C1 segment of cervical spinal cord (tissue), 14 donors: ENCODE measurements at places on chromosomes 3 and 15.

GRCh38 chr15:100844778-100845177 is 34.9 kb upstream of the ALDH1A3 start:
- no peak for DNase-seq

DNA sequence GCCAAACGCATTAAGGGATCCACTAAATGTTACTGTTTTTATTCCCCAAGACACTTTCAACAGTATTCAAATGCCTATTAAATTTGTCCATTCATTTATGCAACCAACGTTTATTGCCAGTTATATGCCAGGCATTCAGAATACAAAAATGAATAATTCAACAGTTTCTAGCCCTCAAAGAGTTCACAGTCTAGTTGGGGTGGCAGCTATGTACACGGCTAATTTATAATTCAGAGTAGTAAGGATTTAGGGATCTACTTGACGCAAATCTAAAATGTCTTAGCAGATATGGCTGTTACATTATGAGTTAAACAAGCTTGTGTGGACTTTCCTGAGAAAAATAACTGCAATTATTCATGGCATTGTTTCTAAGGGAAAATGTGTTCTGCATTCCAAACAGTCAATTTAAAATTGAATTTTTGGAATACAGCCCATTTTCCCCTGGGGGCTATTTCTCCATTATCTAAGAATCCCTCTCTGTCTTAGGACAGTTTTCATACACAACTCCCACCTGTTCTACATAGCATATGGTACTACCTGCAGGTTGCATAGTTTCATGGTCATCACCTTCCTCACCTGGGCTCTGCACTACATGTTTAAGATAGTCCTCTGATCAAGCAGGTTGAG is 11.5 kb upstream of the MSL2 start:
- DNase-seq, result no peak

GRCh38 chr3:179961703-179962078 is 75.0 kb downstream of the PEX5L start:
- no peak for DNase-seq

- no peak for DNase-seq
Measured at GRCh38 chr3:141239511-141240281, 8.1 kb downstream of the PXYLP1 start.

- DNase-seq, result no peak
Measured at GRCh38 chr15:87032295-87032694, 952.6 kb downstream of the AGBL1 start.

GRCh38 chr3:144127700-144128099 is 156.1 kb downstream of the DIPK2A start:
- no peak for DNase-seq

DNA sequence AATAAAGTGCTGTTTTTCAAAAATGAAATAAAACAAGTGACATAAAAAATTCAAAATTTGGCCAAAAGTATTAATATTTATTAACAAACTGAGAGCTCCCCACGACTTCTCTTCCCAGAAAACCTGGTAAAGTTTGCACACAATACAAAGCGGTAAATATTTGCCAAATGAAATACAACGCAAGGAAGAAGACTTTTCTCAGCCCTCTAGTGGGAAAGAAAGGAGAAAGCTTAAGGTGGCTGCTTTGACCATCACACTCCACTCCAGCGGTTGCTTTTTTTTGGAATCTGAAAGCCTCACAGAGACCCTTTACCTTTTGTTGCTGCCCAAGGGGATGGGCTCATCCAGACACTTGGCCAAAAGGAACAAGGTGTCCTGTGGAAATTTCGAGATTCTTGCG is 1.1 kb upstream of the GK5 start:
- DNase-seq, result no peak

DNA sequence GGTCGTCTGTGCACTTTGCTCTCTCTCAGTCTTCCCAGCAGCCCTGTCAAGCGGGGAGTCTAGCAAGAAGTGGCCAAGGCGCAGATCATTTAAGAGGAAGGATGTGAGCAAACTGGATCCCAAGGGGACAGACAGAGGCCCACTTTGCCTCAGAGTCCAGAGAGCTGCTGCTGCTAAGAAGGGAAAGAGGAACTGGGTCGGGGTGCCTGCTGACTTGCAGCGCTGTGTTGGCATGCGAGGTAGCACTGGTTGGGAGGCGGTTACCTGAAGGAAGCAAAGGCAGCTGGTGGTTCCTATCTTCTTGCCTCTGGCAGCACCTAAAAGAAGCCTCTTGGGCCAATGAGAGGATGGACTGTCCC is 28.1 kb downstream of the SMAD3 start:
- DNase-seq, result peak; percentile 50

DNA sequence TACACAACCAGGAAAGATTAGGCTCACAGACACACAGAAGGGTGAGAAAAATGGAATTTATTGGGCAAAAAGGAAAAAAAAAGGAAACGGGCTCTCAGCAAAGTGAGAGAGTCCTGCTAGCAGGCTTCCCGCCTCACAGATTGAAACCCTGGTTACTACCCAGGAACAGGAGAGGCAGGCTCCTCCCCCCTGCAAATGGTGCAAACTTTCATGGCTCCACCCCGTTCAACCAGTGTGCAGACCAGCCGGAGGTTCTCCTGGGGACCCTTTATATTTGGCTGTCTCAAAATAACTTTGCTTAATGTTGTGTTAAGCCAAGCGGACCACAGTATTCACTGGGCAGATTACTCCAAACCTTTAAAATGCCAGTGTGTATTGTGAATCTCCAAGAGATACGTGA is 40.3 kb downstream of the IL1RAP start:
- DNase-seq, result no peak

DNA sequence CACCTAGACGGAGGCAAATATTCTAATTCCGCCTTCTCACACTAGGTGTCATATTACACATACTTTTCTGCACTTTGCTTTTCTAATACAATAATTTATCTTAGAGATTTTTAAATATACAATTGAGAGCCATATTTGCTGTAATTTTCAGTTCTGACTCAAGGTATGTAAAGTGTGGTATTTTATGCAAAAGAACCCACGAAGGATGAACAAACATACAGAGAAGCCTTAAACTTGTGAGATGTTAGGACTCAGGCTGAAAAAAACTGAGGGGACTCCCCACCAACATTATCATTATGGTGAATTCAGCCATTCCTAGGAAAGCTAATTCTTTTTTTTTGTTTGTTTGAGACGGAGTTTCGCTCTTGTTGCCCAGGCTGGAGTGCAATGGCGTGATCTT is 9.6 kb downstream of the ZBTB11 start:
- no peak for DNase-seq

DNA sequence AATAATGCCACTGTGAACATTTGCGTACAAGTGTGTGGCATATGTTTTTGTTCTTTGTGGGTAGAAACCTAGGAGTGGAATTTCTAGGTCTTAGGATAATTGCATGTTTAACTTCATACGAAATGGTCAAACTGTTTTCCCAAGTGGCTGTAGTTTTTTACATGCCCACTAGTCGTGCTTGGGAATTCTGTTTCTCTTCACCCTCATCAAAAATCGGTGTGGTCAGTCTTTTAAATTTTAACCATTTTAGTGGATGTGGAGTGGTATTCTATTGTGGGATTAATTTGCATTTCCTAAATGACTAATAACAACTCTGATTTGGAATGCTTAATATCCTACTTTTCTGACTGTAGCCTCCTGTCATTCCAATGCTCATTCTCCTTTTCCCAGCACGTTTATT is 27.6 kb downstream of the ZFAND6 start:
- no peak for DNase-seq

DNA sequence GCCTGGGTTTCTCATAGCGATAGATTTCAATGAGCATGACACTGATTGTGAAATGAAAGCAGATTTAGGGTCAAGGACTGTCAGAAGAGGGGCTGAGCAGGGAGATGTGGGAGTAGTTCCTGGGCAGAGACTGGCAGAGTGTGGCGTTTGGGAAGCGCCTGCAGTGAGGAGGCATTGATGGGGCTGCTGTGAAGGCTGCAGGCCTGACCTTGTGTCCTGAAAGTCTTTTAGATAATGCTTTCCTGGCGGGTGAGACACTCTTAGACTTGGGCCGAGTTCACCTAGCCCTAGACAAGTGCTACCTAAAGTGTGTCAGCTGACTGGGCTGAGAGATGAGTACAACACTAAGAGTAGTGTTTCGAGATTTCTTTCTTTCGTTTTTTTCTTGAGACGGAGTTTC is 20.7 kb downstream of the USP13 start:
- DNase-seq, result no peak

- DNase-seq, result no peak
Measured at GRCh38 chr15:66933932-66934867, 131.2 kb upstream of the SMAD3 start.

DNA sequence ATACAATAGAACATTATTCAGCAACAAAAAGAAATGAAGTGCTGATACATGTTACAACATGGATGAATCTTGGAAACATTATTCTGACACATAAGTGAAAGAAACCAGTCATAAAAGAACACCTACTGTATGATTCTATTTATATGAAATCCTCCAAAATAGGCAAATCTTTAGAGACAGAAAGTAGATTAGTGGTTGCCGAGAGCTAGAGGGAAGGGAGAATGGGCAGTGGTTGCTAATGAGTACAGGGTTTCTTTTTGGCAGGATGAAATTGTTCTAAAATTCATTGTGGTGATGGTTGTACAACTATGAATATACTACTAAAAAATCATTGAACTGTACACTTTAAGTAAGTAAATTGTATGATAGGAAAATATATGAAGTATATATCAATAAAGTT is 6.3 kb upstream of the LRRC58 start:
- DNase-seq, result no peak

DNA sequence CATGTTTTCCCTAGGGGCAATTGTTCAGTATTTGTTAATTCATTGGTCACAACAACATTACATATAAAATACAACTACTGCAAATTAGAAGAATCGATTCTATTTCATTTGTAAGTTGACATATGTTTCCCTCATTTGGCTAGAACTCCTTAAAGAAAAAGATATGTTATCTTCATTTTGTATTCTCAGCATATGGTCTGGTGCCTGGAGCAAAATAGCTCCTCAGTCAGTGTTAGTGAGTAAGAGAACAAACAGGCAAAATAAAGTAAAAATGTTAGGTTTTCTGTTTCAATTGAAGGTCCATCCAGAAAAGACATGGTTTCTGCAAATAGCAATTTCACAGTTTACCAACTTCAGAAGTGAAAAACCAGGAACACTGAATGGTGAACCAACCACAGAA is 1343.1 kb downstream of the ROBO1 start:
- no peak for DNase-seq

- no peak for DNase-seq
Measured at GRCh38 chr15:74656935-74657535, 38.8 kb downstream of the EDC3 start.

DNA sequence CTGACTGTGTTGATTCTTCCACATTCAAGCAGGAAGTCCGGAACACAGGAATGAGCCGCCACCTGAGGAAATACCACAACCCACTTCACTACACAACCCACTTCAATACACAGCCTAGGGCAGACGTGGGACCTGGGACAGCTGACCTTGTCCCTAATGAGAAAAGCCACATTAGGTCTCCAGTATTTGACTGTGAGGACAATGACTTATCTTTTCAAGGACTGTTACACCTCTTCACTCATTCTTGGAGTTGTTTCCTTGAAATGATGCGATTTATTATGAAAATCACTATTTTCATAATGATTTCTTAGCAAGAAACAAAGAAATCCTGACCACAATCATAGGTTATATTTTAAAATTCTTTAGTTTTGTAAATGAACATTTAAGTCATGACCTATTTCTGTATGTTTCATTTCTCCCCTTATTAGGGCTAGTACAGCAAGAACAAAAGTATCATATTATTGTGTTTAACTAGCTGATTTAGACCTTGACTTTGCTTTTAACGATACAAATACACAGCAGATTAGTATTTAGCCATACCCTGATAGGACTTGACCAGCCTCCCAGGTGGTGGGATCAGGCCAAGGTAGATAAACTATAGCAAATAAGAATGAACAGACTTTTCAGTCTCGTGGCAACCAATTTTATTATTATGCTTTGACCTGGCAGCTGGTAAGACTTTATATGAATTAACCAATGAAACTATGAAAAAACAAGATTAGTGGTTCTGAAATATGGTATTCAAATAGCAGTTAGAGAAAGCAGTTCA is 6.0 kb downstream of the RAB27A start:
- no peak for DNase-seq

DNA sequence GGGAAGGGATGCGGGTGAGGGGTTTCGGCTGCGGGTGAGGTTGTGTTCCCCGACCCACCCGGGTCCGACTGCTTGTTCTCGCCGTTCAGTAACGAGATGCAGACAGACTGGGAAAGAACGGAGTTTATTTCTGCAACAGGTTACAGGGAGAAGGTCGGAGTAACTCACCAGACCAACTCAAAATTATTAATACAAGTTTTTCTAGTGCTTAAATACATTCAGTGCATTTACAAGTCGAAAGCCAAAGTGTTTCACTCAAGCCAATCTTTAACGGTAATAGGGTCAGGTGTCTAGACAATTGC is 492 bp upstream of the HIGD1A start:
- DNase-seq, result no peak

DNA sequence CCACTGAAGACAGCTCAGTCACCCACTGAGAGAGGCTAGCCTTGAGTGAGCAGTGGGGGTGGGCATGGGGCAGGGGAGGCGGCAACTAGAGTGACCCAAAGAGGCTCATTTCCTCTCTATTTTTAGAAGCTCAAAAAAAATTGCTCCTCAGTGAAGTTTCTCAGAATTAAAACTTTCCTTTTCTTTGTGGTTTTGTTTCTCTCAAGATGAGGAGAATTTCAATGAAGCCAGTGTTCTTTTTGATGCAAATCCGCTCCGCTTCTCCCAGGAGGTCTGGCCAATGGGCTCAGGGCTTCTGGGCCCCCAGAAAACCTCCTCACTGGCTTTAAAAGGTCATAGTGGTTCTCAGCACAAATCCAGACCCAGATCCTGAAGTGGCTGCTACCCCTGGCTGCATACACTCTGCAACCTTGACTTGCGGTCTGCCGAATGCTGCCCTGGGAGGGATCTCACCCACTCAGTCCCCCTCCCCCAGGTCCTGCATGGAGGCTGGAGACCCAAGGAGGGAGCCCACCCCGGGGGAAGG is at the start of gene ACSBG1:
TSS of gene ACSBG1 (minus strand) at position 51 of the 526 bp plus-strand sequence. CDS start 64 bp downstream, outside the sequence.
- DNase-seq, result no peak

DNA sequence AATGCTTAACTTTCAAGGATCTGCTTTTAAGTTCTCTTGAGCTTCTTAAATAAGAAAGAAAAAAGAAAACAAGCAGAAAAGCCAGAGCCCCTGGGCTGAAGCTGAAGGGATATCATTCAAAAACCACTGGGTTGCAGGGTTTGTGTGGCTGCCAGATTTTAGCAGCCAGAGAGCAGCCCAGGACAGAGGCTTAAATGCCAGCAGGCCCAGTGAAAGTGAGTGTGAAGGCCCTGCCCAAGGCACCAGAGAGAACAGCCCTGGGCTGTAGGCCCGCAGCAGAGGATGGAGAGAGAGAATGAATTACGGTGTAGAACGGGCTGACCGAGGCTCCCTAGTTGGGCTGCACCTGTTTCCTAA is 106.3 kb upstream of the BOC start:
- DNase-seq, result no peak

- no peak for DNase-seq
Measured at GRCh38 chr3:171700157-171700556, 110.1 kb downstream of the PLD1 start.

GRCh38 chr3:171933441-171933840 is 90.3 kb downstream of the TMEM212 start:
- DNase-seq, result no peak
